ENCODE measurements at places on chromosomes 1 and 21.

GRCh38 chr1:201213926-201214325, 23.3 kb downstream of the IGFN1 start:
- no peaks in the 10 kb centered on the region for H3K4me1 ChIP-seq
- H3K36me3 ChIP-seq: no peaks in the 10 kb centered on the region
- H3K4me3 ChIP-seq: no peak overlapping the region
- no peak overlapping the region for H3K27ac ChIP-seq
- no peak for DNase-seq
- peaks cover 9% of the 10 kb centered on the region for H3K27me3 ChIP-seq

DNA sequence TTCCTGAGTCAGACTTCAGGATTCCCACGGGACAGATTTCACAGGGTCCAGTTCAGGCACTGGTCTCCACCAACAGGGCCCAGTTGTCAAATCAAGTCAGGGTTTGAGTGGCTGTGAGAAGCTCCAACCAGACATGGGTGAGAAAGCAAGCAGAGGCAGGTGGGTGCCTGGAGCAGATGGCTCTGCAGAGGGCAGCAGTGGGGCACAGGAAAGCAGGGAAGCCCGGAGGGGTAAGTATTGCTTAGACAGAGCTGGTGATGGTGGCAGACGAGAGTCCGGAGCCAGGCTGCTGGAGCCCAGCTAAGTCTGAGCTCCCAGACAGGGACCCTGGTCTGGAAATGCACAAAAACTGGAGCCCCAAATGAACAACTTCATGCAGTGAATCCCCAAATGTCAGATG, 40.4 kb downstream of the RIMS3 start:
- no peaks in the 10 kb centered on the region for H3K36me3 ChIP-seq
- no peak overlapping the region for H3K4me3 ChIP-seq
- DNase-seq: no peak
- no peak overlapping the region for H3K27ac ChIP-seq
- H3K4me1 ChIP-seq: no peaks in the 10 kb centered on the region

GRCh38 chr1:97210307-97210706, 488.7 kb downstream of the PTBP2 start:
- H3K27ac ChIP-seq: no peak overlapping the region
- no peaks in the 10 kb centered on the region for H3K36me3 ChIP-seq
- peak; percentile 29 for DNase-seq

DNA sequence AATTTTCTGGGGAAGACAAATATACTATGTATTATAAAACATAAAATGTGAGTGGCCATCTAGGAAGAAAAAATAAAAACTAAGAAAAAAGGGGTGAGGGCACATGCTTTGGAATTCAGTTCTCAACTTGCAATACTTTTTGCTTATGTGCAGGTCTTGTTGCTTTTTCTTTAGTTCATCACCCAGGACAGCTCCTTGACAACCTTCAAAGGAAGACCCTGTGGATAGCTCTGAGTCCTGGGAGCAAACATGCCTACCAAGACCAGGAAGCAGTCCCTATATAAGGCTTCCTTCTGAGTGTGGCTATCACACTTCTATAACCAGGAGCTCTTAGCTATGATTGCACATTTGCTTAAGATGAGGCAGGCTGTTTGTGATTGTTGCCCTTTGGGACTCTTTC, 78.0 kb downstream of the WDR64 start:
- no peak overlapping the region for H3K27ac ChIP-seq
- no peaks in the 10 kb centered on the region for H3K36me3 ChIP-seq
- no peak overlapping the region for H3K4me3 ChIP-seq
- H3K27me3 ChIP-seq: no peaks in the 10 kb centered on the region
- no peak for DNase-seq

GRCh38 chr1:243489681-243490546, 234.1 kb downstream of the SDCCAG8 start:
- no peak overlapping the region for H3K27ac ChIP-seq
- no peak for DNase-seq
- H3K4me1 ChIP-seq: peaks cover 5% of the 10 kb centered on the region
- no peaks in the 10 kb centered on the region for H3K27me3 ChIP-seq
- no peaks in the 10 kb centered on the region for H3K36me3 ChIP-seq

GRCh38 chr21:43767984-43768867, 7.9 kb downstream of the CSTB start:
- H3K27ac ChIP-seq: no peak overlapping the region
- no peak overlapping the region for H3K4me3 ChIP-seq
- DNase-seq: peak; percentile 90
- peaks cover 9% of the 10 kb centered on the region for H3K4me1 ChIP-seq
- H3K36me3 ChIP-seq: peaks cover 4% of the 10 kb centered on the region

DNA sequence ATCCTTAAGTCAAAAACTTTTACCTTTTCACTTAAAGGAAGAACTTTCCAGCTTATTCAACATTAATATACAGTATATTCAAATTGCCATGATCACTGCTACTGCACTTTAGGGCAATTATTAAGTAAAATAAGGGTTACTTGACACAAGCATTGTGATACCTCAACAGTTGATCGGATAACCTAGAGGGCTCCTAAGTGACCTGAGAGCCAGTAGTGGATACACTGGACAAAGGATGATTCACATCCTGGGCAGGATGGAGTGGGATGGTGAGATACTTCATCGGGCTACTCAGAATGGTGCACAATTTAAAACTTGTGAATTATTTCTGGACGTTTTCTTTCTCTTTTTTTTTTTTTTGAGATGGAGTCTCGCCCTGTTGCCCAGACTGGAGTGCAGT, 54.5 kb upstream of the PPM1J start:
- H3K27me3 ChIP-seq: peaks cover 4% of the 10 kb centered on the region
- DNase-seq: no peak
- no peak overlapping the region for H3K4me3 ChIP-seq
- H3K4me1 ChIP-seq: no peaks in the 10 kb centered on the region

DNA sequence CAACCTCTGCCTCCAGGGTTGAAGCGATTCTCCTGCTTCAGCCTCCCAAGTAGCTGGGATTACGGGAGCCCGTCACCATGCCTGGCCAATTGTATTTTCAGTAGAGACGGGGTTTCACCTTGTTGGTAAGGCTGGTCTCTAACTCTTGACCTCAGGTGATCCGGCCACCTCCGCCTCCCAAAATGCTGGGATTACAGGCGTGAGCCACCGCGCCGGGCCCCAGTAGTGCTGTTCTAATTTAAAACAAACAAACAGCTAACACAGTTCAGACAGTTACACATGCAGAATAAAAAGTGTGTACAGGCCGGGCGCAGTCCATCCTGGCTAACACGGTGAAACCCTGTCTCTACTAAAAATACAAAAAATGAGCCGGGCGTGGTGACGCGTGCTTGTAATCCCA, 35.6 kb upstream of the OPRD1 start:
- no peaks in the 10 kb centered on the region for H3K4me1 ChIP-seq
- no peaks in the 10 kb centered on the region for H3K27me3 ChIP-seq
- no peaks in the 10 kb centered on the region for H3K36me3 ChIP-seq
- H3K27ac ChIP-seq: no peak overlapping the region

DNA sequence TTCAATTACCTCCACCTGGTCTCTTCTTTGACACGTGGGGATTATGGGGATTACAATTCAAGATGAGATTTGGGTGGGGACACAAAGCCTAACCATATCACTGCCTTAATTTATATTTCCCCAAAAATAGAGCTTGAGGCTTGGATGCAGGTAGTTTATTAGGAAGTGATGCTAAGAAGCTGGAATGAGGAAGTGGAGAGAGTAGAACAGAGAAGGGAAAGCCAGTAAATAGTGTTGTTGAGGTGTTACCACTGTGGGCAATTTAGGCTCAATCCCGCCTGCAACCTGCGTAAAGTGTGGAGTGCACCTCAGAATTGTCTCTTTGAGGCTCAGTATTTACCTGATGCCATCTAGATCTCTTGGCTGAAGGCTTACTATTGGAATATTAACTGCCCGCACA, 4.9 kb upstream of the DOCK7 start:
- H3K27me3 ChIP-seq: no peaks in the 10 kb centered on the region
- no peaks in the 10 kb centered on the region for H3K36me3 ChIP-seq
- no peak overlapping the region for H3K4me3 ChIP-seq
- H3K27ac ChIP-seq: no peak overlapping the region
- DNase-seq: no peak

GRCh38 chr1:201080135-201080534, 32.1 kb downstream of the CACNA1S start:
- H3K36me3 ChIP-seq: no peaks in the 10 kb centered on the region
- H3K27me3 ChIP-seq: peaks cover 16% of the 10 kb centered on the region
- H3K4me3 ChIP-seq: no peak overlapping the region
- DNase-seq: no peak
- no peak overlapping the region for H3K27ac ChIP-seq

DNA sequence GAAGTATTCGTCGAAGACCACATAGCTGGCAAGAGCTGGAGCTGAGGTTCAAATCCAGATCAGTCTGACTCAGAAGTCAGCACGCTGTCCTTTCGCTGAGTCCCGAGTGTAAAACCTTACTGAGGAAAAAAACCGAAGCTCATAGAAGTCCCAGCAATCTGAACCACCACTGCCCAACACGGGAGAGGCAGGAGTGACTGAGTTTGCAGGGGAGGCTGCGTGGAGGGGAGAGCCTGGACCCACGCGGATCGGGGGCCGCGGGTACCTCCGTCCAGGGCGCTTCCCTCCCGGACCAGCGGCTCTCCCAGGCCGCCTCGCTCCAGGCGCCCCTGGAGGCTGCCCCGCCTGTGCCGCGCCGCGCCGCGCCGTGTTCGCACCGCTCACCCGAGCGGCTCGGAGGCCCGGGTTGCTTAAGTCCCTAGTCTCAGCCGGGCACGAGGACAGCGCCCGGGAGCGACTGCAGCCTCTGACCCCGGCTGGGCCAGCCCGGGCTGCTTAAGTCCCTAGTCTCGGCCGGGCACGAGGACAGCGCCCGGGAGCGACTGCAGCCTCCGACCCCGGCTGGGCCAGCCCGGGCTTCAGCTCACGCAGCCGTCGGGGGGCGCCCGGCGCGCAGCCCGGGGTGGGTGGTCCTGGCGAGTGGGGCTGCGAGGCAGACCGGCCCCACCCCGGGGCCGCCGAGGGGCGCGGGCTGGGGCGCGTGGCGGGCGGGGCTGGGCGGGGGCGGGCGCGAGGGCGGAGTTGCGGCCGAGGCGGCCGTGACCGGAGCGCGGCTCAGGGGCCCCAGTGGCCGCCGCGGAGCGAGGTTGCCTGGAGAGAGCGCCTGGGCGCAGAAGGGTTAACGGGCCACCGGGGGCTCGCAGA, at the start of gene ADAMTSL4:
Gene ADAMTSL4 (plus strand): TSS at position 777 of the 864 bp plus-strand sequence. CDS start 2,881 bp downstream, outside the sequence.
- peak; percentile 80 for DNase-seq
- peaks cover 14% of the 10 kb centered on the region for H3K4me1 ChIP-seq
- no peaks in the 10 kb centered on the region for H3K36me3 ChIP-seq
- peak within 1 kb of the TSS; percentile 74 for H3K27ac ChIP-seq
- H3K27me3 ChIP-seq: no peaks in the 10 kb centered on the region
- peak within 1 kb of the TSS; percentile 70 for H3K4me3 ChIP-seq

- H3K27me3 ChIP-seq: no peaks in the 10 kb centered on the region
- peaks cover 29% of the 10 kb centered on the region for H3K36me3 ChIP-seq
Measured at GRCh38 chr1:180177931-180178330, 23.3 kb downstream of the QSOX1 start.

GRCh38 chr1:236471096-236471495, 52.7 kb upstream of the LGALS8 start:
- H3K36me3 ChIP-seq: no peaks in the 10 kb centered on the region
- no peak overlapping the region for H3K4me3 ChIP-seq
- no peaks in the 10 kb centered on the region for H3K4me1 ChIP-seq

DNA sequence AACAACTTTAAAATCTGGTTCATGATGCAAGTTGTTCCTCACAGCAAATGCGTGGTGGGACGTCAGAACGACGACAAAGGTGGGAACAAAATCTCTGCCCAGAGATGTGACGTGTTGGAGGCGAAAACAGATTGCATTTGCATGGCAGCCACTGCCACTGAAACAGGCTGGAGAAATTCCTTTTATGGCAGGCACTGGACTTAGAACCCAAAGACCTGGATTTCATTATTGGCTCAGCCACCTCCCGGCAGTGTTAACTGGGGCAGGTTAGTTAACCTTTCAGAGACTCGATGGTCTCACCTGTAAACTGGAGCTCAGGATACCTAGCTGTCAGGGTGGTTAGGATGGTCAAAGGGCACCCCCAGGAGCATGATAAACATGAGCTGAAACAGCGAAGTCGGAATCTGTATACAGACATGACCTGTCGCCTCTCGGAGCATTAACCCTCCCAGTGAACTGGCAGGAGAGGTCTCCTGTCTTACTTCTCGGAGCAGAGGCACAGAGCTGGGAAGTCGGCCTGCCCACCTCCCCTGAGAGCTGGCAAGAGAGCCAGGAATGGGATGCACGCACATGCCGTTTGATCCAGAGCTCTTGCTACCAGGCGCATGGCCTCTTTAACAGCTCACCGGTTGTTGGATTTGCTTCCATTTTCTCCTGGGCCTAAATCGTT, 59.2 kb upstream of the TARBP1 start:
- DNase-seq: no peak
- H3K4me3 ChIP-seq: no peak overlapping the region
- no peaks in the 10 kb centered on the region for H3K36me3 ChIP-seq
- H3K27ac ChIP-seq: no peak overlapping the region
- H3K4me1 ChIP-seq: peaks cover 24% of the 10 kb centered on the region
- no peaks in the 10 kb centered on the region for H3K27me3 ChIP-seq

DNA sequence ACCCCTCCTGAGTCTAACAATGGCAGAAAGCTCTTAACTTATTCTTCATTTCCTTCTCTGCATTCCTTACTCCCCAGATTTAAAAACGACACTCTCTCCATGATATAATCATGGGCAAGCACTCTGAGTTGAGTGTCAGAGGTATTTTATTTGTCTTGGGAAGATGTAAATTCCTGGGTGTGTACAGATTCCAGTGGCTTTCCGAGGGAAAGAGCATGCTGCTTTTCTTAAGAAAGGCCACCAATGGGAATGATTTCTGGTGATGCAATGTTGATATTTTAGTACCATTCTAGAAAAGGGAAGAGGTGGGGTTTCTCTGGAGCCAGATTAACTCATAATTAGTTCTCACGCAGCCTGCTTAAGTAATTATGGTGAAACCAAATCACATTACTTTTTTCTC, 47.8 kb upstream of the BTG3 start:
- no peaks in the 10 kb centered on the region for H3K27me3 ChIP-seq
- H3K4me1 ChIP-seq: no peaks in the 10 kb centered on the region
- H3K36me3 ChIP-seq: no peaks in the 10 kb centered on the region
- peak; percentile 28 for DNase-seq
- no peak overlapping the region for H3K4me3 ChIP-seq
- H3K27ac ChIP-seq: no peak overlapping the region

GRCh38 chr21:35563885-35564451, 496.4 kb downstream of the SETD4 start:
- H3K27me3 ChIP-seq: no peaks in the 10 kb centered on the region
- peak; percentile 98 for DNase-seq
- no peaks in the 10 kb centered on the region for H3K36me3 ChIP-seq
- H3K4me3 ChIP-seq: peak overlapping the region; percentile 34

DNA sequence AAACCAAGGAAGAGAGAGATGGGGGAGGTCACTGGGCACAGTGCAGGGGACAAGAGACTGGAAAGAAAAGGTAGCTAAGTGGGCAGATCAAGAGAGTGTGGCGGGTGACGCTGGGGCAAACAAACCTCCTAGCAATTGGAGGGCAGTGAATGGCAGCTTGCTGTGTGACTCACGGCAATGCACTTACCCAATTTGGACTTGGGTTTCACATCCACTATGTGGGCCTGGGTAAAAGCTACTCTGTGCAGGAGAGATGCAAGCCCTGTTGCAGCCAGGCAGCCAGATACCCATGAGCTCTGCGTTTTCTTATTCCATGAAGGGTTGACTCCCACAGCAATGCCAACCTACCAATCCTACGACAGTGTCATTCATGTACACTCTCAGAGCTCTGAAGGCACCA, 9.5 kb downstream of the PLXNA2 start:
- H3K27ac ChIP-seq: no peak overlapping the region
- no peak overlapping the region for H3K4me3 ChIP-seq
- H3K36me3 ChIP-seq: no peaks in the 10 kb centered on the region
- H3K27me3 ChIP-seq: no peaks in the 10 kb centered on the region
- H3K4me1 ChIP-seq: peaks cover 10% of the 10 kb centered on the region
- no peak for DNase-seq

- no peak for DNase-seq
- H3K27ac ChIP-seq: no peak overlapping the region
- H3K36me3 ChIP-seq: no peaks in the 10 kb centered on the region
- peaks cover 23% of the 10 kb centered on the region for H3K27me3 ChIP-seq
Measured at GRCh38 chr1:20469406-20470076, 16.5 kb downstream of the CAMK2N1 start.

All from fibroblast of lung (primary cell).